ENCODE measurements at places on chromosomes 2 and 18. TPM values are rescaled to one million over a fixed set of nuclear protein-coding genes. Genes with fewer than 3 reads are reported as not detected.

Gene ZNF514
- total RNA-seq, result 21.7 TPM

Gene G6PC2
- total RNA-seq, result not detected

Gene ACVR1C
- 0.04 TPM for total RNA-seq

Gene CCDC74B
- total RNA-seq, result 17.0 TPM

Gene ROCK1
- 27.3 TPM for total RNA-seq

DNA sequence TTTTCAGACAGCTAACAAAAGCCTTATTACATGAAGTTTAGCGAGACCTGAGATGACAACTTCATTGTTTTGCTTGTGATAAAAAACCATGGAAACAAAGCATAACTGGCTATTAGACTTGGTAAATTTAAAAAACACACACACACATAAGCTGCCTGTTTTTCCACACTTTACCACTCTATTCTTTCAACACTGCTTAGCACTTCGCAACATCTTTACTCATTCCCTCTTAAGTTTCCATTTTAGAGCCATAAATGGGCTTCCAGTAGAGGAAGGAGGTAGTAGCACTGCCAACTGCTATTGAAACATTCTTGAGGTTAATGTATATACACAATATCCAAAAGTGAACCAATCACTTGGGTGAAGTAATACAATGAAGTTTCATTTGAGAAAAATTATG lies 54.1 kb downstream of the BAZ2B start:
- H3K4me3 ChIP-seq, result no peak overlapping the region
- peaks cover 8% of the 10 kb centered on the region for H3K4me1 ChIP-seq
- no peaks in the 10 kb centered on the region for H3K27me3 ChIP-seq
- no peaks in the 10 kb centered on the region for H3K36me3 ChIP-seq
- peak; percentile 59 for DNase-seq

- no peak for DNase-seq
- no peaks in the 10 kb centered on the region for H3K36me3 ChIP-seq
- peaks cover 16% of the 10 kb centered on the region for H3K4me1 ChIP-seq
- H3K27me3 ChIP-seq, result no peaks in the 10 kb centered on the region
- H3K27ac ChIP-seq, result no peak overlapping the region
- H3K4me3 ChIP-seq, result no peak overlapping the region
These were observed 181.6 kb upstream of the PXDN start for GRCh38 chr2:1925928-1926327.

GRCh38 chr2:119739580-119740255 lies 20.0 kb upstream of the PTPN4 start:
- H3K4me1 ChIP-seq, result no peaks in the 10 kb centered on the region
- H3K4me3 ChIP-seq, result no peak overlapping the region
- DNase-seq, result no peak
- no peak overlapping the region for H3K27ac ChIP-seq

DNA sequence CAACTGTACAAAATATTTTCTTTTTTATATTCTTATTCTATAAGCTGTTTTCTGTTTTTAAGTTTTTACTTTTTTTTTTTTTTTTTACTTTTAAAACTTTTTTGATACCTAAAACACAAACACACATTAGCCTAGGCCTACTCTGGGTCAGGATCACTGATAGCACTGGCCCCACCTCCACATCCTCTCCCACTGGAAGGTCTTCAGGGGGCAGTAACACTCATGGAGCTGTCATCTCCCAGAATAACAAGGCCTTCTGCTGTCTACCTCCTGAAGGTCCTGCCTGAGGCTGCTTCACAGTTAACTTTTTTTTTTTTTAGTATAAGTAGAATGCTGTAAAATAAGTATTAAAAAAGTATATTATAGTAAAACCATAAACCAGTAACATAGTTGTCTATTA lies 415.1 kb downstream of the PTPRM start:
- DNase-seq, result no peak
- H3K4me1 ChIP-seq, result peaks cover 7% of the 10 kb centered on the region
- H3K4me3 ChIP-seq, result no peak overlapping the region
- H3K27me3 ChIP-seq, result no peaks in the 10 kb centered on the region
- H3K27ac ChIP-seq, result peak overlapping the region; percentile 33

DNA sequence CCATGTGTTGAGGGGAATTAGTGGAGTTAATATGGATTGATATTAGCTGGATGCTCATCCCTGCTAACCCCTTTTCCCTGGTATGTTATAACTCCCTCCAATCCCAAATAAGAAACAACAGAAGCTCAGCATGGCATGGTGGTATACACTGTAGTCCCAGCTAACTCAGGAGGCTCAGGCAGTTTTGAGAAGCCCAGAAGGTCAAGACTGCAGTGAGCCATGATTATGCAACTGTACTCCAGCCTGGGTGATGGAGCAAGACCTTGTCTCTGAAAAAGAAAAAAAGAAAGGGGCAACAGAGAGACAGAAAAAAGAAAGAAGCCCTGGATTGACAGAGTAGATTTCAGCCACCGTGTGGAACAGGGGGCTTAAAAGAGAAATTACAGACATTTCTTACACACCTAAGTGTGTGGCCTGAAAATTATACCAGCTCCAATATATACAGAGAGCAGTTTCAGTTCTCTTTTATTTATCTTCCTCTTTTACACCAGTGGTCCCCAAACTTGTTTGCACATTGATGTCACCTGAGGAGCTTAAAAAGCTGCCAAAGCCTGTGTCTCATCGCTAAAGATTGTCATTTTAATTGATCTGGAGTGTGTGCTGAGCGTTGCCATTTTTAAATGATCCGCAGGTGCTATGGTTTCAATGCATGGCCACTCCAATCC lies 203.6 kb downstream of the UBE2E3 start:
- no peaks in the 10 kb centered on the region for H3K36me3 ChIP-seq
- H3K27ac ChIP-seq, result no peak overlapping the region
- no peak overlapping the region for H3K4me3 ChIP-seq
- H3K27me3 ChIP-seq, result no peaks in the 10 kb centered on the region
- H3K4me1 ChIP-seq, result no peaks in the 10 kb centered on the region
- peak; percentile 46 for DNase-seq

DNA sequence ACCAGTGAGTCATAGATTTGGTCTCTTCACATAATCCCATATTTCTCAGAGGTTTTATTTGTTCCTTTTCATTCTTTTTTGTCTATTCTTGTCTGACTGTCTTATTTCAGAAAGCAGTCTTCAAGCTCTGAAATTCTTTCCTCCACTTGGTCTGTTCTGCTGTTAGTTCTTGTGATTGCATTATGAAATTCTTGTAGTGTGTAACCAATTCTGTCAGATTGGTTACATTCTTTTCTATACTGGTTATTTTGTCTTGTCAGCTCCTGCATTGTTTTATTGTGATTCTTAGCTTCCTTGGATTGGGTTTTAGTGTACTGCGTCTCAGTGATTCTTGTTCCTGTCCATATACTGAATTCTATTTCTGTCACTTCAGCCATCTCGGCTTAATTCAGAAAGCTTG lies 18.6 kb downstream of the EHBP1 start:
- DNase-seq, result peak; percentile 17
- H3K36me3 ChIP-seq, result no peaks in the 10 kb centered on the region
- peaks cover 14% of the 10 kb centered on the region for H3K4me1 ChIP-seq
- H3K4me3 ChIP-seq, result no peak overlapping the region

DNA sequence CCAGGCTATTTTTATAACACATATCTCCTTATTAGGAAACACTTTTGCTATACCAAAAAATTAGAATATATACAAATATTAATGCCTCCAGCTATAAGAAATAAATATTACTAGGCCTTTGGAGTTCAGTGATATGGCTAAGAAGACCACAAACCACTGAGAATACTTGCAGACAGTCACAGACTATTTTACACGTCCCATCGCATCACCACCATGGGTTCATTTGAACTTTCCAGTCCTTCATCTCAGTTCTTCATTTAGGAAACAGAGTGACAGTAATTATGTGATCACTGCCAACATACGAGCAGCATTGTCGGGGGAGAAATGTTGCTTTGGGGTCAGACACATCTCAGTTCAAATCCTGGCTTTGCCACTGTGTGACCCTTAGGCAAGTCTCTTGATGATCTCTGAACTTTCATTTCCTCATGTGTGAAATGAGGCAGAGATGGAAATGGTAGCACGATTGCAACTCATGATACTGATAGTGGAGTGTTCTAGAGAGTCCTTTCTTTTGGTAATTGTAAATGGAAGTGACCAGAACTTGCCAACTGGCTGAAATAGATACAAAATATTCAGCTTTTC lies 138.9 kb upstream of the NRP2 start:
- no peaks in the 10 kb centered on the region for H3K27me3 ChIP-seq
- H3K27ac ChIP-seq, result no peak overlapping the region
- peaks cover 16% of the 10 kb centered on the region for H3K4me1 ChIP-seq
- H3K4me3 ChIP-seq, result no peak overlapping the region
- no peak for DNase-seq
- H3K36me3 ChIP-seq, result no peaks in the 10 kb centered on the region

GRCh38 chr2:45841752-45842407 lies 190.4 kb downstream of the PRKCE start:
- no peak for DNase-seq
- no peaks in the 10 kb centered on the region for H3K27me3 ChIP-seq
- H3K36me3 ChIP-seq, result no peaks in the 10 kb centered on the region
- no peak overlapping the region for H3K27ac ChIP-seq

- no peaks in the 10 kb centered on the region for H3K27me3 ChIP-seq
- DNase-seq, result peak; percentile 83
- H3K4me1 ChIP-seq, result no peaks in the 10 kb centered on the region
- no peaks in the 10 kb centered on the region for H3K36me3 ChIP-seq
These were observed 19.0 kb upstream of the TMEM247 start for GRCh38 chr2:46460241-46460921.

DNA sequence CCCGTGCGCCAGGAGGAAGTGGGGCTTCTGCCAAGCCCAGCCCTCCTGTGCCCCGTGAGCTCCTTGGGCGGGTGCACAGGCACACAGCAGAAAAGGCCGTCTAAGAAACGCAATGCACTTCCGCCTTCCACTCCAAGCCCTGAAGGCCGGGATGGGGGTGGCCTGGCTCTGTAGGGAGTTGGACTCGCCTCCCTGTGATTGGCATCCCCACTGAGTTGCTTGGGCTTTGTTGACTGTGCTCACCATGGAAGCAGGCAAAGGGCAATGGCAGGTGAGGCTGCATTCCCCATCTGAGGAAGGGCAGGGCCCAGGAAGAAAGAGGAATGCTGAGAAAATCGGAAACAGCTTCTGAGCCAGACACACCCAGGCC lies 66.8 kb downstream of the CRACDL start:
- no peaks in the 10 kb centered on the region for H3K27me3 ChIP-seq
- H3K4me3 ChIP-seq, result no peak overlapping the region
- no peak for DNase-seq
- no peaks in the 10 kb centered on the region for H3K36me3 ChIP-seq
- H3K27ac ChIP-seq, result no peak overlapping the region

- peak; percentile 50 for DNase-seq
- peak overlapping the region; percentile 100 for H3K27ac ChIP-seq
- H3K27me3 ChIP-seq, result no peaks in the 10 kb centered on the region
- no peaks in the 10 kb centered on the region for H3K36me3 ChIP-seq
- peak overlapping the region; percentile 63 for H3K4me3 ChIP-seq
These were observed 807 bp upstream of the CREB1 start for GRCh38 chr2:207528980-207529329.

- H3K4me1 ChIP-seq, result no peaks in the 10 kb centered on the region
- no peak overlapping the region for H3K4me3 ChIP-seq
- H3K27ac ChIP-seq, result no peak overlapping the region
These were observed 65.0 kb downstream of the PPP4R1 start for GRCh38 chr18:9549405-9549804.

DNA sequence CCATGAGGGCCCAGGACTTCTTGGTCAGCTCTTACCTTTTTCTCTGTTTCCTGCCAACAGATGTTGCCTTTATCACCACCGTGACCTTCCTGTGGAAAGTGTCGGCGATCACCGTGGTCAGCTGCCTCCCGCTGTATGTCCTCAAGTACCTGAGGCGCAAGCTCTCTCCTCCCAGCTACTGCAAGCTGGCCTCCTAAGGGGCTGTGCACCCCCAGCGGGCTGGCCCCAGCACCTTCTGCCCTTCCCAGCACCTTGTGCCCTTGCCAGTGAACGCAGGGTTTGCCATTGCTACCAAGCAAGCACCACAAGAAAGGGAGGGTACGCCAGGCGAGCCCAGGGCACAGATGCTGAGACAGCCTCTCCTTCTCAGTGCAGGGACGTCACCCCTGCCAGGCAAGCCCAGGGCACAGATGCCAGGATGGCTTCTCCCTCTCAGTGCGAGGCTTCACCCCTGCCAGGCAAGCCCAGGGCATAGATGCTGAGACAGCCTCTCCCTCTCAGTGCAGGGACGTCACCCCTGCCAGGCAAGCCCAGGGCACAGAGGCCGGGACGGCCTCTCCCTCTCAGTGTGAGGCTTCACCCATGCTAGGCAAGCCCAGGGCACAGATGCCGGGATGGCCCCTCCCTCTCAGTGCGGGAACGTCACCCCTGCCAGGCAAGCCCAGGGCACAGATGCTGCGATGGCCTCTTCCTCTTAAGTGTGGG lies 18.4 kb upstream of the NFATC1 start:
- H3K4me3 ChIP-seq, result no peak overlapping the region
- no peak for DNase-seq
- H3K27ac ChIP-seq, result no peak overlapping the region
- peaks cover 3% of the 10 kb centered on the region for H3K36me3 ChIP-seq

Measured in cardiac muscle cell (in vitro differentiated cells and primary cell).